ENCODE measurements at places on chromosomes 1 and 21.

GRCh38 chr21:35311985-35312384 lies 262.9 kb upstream of the RUNX1 start:
- no peak for DNase-seq

GRCh38 chr1:151377150-151377884 lies 4.8 kb upstream of the SELENBP1 start:
- no peak for DNase-seq

GRCh38 chr21:34528131-34528561 lies 16.1 kb upstream of the KCNE1 start:
- no peak for DNase-seq

- no peak for DNase-seq
Observed at GRCh38 chr1:41447995-41448770, 36.3 kb downstream of the EDN2 start.

- no peak for DNase-seq
Observed at GRCh38 chr21:42179316-42179715, 39.6 kb upstream of the ABCG1 start.

DNA sequence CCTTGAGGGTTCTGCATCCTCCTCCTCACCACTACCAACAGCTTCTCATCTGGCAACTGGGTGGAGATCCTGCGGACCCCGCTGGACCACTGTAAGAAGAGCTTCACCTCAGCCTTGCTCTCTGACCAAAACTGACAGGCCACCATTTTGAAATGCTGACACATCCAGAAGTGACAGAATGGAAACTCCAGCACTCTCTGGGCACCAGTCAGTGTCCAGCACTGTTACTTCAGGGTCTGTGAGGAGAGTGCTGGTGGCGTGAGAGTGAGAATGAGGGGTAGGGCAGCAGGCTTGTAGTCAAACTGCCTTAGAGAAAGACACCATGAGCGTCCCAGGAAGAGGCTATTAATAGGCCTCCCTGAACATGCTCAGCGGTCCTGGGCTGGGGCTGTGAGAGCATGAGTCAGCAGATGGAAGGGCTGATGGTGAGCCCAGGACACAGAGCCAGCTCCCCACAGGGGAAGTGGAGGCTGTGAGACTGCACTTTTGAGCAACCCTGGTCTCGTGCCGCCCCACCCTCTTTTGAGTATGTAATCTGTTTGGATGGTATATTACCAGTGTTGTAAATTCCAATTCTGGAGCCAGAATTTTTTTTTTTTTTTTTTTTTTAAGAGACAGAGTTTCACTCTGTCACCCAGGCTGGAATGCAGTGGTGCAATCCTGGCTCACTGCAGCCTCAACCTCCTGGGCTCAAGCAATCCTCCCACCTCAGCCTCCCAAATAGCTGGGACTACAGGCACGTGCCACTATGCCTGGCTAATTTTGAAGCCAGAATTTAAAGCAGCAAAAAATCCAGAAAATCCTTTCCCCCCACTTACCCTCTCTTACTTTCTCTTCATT lies 34.4 kb upstream of the SLC30A1 start:
- DNase-seq, result no peak

DNA sequence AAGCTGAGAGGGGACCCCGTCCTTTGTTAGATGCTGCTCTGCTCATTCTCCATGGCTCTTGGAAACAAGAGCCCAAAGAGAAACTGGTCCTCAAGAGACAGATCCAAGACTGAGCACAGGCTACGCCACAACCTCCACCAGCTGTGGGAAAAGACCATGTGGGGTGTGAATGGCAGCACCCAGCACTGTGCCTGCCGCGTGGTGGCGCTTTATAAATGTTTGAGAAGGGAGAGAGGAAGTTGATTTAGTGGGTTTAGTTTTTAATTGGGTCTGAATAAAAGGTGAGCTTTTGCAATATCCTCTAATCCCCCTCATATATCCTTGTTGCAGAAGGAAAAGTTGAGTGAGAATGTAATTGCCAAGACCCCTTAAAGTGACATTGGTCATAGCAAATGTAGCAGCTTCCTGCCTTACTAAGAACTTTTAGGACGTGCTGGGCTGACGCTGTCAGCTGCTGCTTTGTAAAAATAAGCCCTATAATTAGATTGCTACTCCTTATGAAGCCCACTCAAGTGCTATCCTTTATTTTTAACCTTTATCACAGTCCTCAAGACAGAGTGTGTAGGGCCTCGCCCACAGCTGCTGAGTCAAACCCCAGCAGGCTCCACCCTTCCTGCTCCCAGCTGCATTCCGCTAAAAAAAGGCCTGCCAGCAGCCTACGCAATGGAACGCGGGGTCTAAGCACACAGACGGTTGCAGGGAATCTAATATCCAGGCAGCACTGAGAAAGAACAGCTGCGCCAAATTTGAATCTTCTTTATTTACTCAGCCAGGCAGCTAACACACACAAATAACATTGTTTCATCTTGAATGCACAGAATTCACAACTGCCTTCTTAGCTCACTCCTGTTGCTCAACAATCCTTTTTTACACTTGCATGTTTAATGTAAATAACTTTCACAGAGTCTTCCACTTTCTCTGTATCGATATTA lies 47.4 kb upstream of the PRDX6 start:
- peak; percentile 68 for DNase-seq

DNA sequence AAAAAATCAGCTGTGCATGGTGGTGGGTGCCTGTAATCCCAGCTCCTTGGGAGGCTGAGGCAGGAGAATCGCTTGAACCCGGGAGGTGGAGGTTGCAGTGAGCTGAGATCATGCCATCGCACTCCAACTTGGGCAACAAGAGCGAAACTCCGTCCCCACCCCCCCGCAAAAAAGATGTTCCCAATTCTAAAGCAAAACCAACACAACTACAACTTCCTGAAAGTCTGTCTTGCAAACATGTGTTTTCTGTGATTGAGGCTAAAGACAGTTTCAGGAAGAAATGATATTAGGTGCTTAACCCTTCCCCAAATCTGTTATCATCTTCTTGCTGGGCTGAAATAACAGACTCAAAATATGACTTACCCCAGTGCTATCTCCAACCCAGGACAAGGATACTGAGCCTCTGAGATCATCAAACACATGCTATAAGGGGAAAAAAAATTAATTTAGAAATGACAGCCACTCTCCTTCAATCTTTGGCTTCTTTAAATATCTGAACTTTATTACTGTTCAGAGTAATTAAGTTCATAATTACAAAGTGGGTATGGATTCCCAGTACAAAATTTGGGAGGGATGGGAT lies 28.5 kb downstream of the SORT1 start:
- DNase-seq, result no peak

DNA sequence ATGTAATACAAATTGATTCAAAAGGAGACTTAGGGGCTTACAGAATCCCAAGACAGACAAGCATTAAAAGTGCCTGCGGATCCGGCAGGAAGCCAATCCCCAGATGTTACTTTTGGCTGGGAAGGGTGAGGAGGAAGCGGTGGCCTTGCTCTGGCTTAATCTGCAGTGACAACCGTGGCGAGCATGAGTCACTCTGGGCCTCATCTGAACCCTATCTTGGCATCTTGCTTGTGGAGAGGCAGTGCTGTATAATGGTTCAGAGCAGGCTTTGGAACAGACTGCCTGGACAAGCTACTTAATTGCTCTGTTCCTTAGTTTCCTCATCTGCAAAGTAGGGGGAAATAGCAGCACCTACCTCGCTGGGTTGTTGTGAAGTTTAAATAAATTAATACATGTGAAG lies 74.1 kb downstream of the XCL2 start:
- DNase-seq, result peak; percentile 36

- DNase-seq, result no peak
Observed at GRCh38 chr1:102050556-102050955, 53.8 kb upstream of the OLFM3 start.

DNA sequence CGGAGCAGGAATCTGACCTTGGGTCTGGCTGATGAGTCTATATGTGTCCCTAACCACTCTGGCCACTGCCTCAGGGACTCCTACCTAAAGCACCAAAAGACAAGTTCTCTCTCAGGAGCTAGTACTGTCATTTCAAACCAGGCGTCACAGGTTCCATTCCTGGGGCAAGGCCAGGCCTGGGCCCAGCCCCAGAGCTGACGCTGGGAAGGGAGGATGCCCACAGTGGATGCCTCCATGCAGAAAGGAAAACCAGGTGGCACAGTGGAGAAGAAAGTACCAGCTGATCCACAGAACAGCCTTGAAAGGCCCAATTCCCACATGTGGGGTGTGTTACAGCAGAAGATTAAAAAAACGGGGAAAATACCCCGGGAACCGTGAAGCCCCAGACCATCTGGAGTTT lies 77.4 kb downstream of the DMRTB1 start:
- no peak for DNase-seq

- DNase-seq, result no peak
Observed at GRCh38 chr1:174605198-174605597, 157.4 kb downstream of the GPR52 start.

GRCh38 chr1:162632698-162633080 lies 425 bp downstream of the DDR2 start:
- no peak for DNase-seq

DNA sequence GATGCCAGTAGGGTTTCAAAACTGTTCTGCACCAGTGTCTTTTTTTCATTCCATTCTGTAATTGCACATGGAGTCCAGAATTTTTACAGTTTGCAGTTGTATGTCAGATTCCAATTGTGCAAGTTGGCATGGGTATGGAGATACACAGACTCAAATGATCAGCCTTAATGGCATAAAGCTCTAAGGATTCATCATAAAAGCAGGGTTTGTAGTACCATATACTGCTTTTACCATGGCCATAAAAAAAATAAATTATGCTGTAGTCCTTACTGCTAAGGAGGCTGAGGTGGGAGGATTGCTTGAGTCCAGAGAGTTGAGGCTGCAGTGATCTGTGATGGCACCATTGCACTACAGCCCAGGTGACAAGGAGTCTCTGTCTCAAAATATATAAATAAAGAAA lies 10.3 kb downstream of the MTARC1 start:
- DNase-seq, result no peak

DNA sequence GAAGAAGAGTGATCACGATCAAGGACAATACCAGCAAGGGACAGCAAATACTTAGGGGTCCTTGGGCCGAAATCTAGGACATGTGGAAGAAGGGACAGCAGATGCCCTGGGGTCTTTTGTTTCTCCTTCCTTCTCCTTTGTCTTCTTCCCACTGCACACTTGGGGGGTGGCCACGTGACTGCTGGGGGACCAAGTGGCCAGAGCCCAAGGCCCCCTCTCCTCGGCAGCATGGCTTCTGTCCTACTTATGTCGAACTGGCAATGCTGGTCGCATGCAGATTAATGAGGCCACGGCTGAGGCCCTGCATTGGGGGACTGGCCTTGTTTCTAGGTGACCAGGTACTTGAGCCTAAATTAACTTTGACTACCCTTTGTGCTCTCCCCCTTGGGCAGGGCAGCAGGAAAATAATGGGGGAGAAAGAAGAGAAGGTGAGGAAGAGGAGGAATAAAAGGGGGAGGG lies 83.0 kb downstream of the GRIK3 start:
- DNase-seq, result no peak

All from stimulated activated CD4-positive, alpha-beta T cell treated with anti-CD3 and anti-CD28 coated beads, Interleukin-4, amount 100 ng/mL, for 24 hours (primary cell).